Activated naive CD8-positive, alpha-beta T cell treated with anti-CD3 and anti-CD28 coated beads for 36 hours (primary cell): ENCODE measurements at places on chromosomes 4 and X.
A peak's percentile ranks its signal among the peaks of the same experiment; 100 is the strongest.

GRCh38 chrX:100931925-100932285, 3.2 kb upstream of the XKRX start:
- DNase-seq = no peak

GRCh38 chr4:24274381-24274941, 309.9 kb downstream of the DHX15 start:
- no peak for DNase-seq

DNA sequence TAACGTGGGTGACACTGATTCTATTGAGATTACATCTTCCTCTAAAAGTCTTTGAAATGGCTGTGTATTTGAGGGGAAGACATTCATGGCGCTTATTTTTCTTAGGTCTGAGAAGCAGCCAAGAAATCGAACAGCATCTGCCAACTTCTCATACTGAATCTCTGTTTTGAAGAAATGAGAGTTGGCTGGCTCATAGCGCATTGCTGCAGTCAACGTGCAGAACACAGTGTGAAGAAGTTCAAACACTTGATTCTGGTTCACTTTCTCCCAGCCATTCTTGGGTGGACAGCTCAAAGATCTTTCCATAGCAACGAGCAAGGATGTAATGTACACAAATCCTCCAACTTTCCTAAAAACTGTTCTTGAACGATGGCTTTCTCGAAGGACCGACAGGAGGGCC, 156.5 kb downstream of the WDFY3 start:
- DNase-seq = no peak

- no peak for DNase-seq
Observed at GRCh38 chrX:153770601-153771414, 6.8 kb downstream of the PLXNB3 start.

- DNase-seq = no peak
Observed at GRCh38 chrX:16457239-16457638, 192.7 kb upstream of the S100G start.

GRCh38 chr4:17966312-17966711, 55.2 kb downstream of the LCORL start:
- DNase-seq = no peak

GRCh38 chr4:40733752-40734151, 16.0 kb upstream of the NSUN7 start:
- DNase-seq = no peak

DNA sequence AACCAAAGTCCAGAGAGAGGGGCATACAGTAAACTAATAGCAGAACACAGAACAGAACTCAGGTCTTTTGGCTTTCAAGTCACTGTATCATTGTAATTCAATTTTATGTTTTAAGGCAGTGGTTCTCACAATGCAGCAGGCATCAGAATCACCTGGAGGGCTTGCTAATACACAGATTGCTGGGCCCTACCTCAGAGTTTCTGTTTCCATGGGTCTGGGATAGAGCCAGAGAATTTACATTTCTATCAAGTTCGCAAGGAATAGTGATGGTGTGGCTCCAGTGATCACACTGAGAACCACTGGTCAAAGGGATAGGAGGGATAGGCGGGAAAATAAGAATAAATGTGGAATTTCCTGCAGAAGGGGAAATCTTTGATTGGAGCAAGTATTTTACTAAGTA, 36.7 kb downstream of the LANCL3 start:
- DNase-seq = no peak

GRCh38 chr4:89538171-89538570, 230.6 kb upstream of the GPRIN3 start:
- DNase-seq = no peak

- no peak for DNase-seq
Observed at GRCh38 chr4:141459020-141459419, 177.4 kb upstream of the IL15 start.

DNA sequence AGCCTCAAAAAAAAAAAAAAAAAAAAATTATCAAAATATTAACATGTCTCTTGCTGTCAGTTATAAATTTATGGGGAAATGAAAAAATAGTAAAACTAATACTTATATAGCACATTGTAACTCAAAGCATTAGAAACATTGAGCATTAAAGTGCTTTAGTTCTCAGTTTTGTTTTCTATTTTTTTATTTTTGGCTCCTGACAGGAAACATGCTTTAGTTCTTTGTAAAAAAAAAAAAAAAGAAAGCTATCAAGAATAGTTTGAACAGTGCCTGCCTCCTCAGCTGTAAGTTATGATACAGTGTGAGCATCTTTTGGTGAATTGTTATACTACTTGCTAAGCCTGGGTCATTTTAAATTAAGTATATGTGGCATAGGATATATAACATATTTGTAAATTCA, 5.1 kb upstream of the CENPC start:
- no peak for DNase-seq

- DNase-seq = no peak
Observed at GRCh38 chr4:38804654-38805295, at the start of gene TLR1. Gene TLR1, minus strand, starts transcription at chr4:38804791. Its CDS starts 5,960 bp downstream, at chr4:38798831.

- DNase-seq = peak; percentile 29
Observed at GRCh38 chrX:85243761-85244449, at the start of the genes SATL1 and ZNF711. Gene SATL1, minus strand, starts transcription at chrX:85243779. Its CDS starts 134,811 bp downstream, at chrX:85108968. Gene ZNF711, plus strand, starts transcription at chrX:85243991. Its CDS starts 3,582 bp downstream, at chrX:85247573.

DNA sequence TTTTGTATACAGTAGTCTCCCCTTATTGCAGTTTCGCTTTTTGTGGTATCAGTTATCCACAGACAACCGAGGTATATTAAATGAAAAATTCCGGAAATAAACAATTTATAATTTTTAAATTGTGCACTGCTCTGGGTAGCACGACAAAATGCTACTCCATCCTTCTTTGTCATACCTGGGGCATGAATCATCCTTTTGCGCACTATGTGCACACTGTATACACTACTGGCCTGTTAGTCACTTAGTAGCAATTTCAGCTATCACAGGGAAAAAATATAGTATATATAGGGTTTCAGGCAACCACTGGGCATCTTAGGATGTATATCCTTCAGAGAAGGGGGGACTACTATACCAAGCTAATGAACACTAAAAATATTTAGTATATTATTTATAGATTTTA, 198.8 kb upstream of the FAT4 start:
- DNase-seq = no peak

DNA sequence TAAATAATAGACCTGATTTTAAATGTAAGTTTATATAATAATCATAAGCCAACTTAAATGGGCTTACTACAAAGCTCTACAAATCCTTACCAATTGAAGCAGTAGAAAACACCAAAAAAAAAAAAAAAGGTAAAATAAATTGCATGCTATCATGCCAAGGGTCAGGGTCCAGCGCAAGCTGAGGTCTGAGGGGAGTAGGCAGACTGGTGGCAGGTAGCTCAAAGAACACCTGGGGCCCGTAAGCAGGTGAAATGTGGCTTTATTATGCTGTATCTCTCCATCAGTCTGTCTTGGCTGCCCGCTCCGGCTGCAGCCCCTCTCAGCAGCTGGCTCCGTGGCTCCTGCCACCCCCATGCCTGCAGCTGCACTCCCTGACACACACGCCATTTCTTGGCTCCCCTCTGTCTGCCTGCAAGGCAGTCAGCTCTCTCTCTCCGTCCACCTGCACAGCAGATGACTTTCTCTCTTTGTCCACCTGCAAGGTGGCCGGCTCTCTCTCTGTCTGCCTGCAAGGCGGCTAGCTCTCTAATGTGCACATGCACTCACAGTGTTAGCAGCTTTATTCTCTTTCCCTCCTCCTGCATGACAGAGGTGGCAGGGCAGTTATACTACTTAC, 209.4 kb upstream of the UGT8 start:
- DNase-seq = no peak

DNA sequence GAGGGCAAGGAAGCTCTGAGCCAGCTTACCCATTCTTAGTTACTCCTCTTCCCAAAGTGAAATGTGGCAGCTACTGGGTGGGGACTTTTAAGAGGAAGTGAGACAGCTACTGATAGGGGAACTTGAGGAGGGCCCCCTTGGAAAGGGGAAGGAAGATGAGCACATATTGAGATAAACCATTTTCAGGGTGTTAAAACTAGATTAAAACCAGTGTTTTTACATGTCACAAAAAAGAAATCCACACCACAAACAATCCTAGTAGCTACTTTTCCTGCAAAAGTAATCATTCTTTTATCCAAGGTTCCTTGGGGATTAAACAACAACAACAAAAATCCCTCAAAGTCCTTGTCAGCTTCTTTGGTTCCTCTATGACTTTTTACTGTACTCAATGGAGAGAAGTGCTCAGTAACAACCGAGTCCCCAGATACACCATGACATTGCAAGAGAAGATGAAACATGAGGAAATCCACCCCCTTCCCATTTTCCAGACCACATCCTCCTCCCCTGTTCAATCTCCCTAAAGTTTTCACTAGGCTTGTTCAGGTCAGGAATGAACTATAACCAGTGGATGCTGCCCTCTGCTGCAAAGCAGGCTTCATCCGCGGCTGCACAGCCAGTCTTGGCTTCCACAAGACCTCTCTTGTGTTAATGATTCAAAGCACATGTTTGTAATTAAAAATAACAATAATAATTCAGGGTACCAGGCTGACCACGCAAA, 113.5 kb upstream of the TMEM164 start:
- DNase-seq = no peak
